ENCODE measurements at places on chromosomes 1 and 21.

- DNase-seq, result no peak
These were observed 12.1 kb downstream of the USP24 start for GRCh38 chr1:55203064-55203463.

DNA sequence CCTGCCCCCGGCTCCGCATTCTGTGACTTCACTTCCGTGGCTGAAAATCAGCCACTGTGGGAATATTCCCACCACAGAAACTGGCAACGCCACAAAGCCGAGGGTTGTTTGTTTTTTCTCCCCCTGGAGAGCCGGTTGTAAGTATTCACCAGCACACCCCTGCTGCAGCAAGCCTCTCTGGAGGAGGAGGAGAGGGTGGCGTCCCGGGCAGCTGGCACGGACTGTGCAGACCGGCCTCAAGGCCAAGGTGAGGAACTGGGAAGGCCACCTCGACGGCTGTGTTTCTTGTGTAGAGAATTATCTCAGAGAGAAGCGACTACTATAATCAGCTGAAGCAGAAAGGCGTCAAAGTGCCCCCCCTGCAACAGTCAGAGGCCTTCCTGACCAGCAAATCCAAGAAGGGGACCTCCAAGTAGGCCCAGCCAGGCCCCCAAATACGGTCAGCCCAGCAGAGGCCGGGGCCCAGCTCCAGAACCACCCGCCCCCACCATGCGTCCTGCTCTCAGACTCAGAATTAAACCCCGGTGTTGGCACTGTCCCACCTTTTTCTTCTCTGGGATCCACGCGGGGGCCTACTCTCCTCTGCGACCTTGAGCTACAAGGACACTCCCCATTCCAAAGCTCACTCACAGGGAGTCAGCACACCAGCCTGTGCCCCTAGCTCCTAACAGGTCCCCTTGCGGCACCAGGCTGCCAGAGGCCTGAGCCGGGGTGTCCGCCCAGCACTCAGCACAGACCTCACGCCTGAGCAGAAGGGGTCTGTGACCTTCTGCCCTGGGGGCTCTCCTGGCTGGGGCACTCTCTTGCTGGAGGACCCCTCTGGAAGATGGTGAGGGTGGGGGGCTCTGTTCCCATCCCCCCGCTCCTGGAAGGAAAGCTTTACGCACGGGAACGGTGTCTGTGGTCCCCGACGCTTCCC lies 1.2 kb upstream of the SMIM1 start:
- no peak for DNase-seq

- DNase-seq, result no peak
These were observed 84.2 kb downstream of the ASH1L start for GRCh38 chr1:155478270-155478852.

DNA sequence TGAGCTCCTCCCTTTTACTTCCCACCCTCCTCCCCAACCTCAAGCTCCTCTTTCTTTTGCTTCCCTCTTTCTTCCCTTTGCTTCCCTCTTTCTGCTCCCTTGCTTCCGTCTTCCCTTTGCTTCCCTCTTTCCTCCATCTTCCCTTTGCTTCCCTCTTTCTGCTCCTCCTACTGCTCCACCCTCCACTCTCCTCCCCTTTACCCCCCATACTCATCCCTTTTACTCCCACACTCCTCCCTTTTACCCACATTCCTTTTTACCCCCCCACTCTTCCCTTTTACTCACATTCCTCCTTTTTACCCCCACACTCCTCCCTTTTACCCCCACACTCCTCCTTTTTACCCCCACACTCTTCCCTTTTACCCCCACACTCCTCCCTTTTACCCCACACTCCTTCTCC lies 30.2 kb downstream of the PGBD5 start:
- DNase-seq, result no peak

DNA sequence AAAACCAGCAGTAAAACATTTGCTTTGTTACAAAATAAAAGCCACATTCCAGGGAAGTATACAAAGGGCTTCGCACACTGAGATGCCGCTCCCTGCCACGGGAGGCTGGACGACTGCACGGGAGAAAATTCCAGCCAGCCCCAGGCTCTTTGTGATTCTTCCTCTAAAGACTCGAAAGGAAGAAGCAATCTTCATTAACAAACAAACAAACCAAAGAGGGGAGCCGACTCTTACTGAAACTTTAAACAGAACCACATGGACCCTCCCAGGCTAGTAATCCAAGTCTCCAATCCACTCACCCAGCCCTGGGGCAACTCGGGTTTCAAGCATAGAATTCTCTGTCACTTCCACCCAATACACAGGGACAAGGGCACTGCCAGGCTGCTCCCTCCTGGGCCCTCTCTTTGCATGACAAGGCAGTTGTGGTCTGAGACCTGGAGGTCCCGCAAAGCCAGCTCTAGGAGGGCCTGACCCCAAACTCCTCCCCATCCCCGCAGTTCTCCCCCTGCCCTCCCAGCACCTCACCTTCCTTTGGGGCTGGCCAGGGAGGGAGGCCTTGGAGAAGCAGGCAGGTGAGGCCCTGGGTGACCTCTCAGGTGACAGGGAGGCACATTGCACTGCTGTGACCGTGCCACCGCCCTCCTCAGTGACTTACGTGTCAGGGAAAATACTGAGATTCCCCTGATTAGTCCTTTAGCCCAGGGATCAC lies 26.6 kb upstream of the COL18A1 start:
- no peak for DNase-seq

DNA sequence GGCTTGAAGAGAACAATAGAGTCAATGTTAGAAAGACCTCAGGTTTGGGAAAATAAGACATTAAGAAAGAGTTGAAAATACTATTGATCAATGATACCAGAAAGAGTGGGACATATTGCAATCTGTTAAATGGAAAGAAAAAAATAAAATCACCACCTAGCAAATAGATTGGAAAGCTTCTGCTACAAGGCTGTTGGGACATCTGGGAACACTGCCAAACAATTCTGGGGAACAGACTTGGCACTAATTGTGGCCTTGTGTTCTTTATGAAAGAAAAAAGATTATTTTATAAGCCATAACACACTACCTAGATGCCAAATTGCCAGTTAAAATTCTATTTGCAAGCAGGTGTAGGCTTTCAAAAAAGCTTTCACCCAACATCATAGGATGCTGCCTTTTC lies 137.8 kb downstream of the TSEN15 start:
- DNase-seq, result no peak

- DNase-seq, result no peak
These were observed 79.8 kb upstream of the KIAA0040 start for GRCh38 chr1:175272361-175272760.

- no peak for DNase-seq
These were observed 59.4 kb upstream of the NEK2 start for GRCh38 chr1:211734791-211735190.

GRCh38 chr1:178541829-178542553 lies 29.1 kb downstream of the TEX35 start:
- no peak for DNase-seq

GRCh38 chr1:17865912-17866739 lies 111.0 kb downstream of the ACTL8 start:
- peak; percentile 75 for DNase-seq

All from AG09309 (cell line).